ENCODE measurements at places on chromosomes 7 and 10.

DNA sequence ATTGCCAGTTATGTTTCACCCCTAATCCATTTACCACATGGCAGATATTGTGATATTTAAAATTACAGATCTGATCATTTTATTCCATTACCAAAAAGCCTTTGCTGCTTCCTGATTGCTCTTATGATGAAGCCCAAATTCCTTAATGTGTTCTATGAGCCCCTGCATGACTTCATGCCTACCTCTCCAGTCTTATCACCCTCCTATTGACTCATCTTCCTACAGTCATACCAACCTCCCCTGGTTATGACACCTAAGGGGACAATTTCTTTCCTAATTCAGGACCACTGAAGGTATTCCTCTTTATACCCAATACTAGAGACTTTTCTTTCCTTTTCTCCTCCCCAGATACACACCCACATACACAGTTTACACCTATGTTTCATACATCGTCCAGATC, 36.0 kb downstream of the TES start:
- no peak for DNase-seq

DNA sequence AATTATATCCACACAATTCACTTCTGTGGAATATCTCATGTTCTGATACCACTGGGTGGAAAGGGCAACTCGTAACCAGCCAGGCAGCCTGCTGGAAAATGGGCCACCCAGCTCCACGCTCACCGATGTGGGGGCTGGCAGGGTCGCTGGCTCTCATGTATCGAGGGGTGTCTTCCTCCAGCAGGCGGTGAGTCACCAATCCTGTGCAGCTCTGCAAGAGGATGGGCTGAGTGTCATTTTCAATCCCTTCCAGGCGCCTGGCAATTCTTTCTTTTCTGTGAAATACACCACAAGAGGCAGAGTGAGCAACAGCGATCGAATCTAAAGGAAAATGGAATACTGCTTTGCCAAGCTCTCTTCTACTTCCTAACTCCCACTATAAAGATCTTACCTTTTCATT, 80.1 kb downstream of the SVIL start:
- no peak for DNase-seq

GRCh38 chr7:29434380-29434768, 129.3 kb upstream of the PRR15 start:
- no peak for DNase-seq

- DNase-seq, result no peak
These were observed 46.6 kb downstream of the MACC1 start for GRCh38 chr7:20170633-20171032.

DNA sequence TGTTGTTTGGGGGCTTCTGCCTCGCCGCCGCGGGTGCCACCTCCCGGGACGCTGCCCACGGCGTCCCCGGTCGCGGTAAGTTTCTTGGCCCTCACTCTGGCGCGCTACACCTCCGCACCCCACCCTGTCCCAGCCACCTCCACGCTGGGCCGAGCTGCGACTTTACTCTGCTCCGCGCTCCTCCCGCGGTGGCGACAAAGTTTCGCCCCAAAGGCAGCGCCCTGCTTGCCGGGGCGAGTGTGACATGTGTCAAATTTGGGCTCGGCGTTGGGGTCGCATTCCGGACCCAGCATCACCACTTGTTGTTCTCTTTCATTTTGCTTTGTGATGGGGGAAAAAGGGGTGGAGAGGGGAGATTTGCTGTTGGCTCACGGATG, 167.7 kb upstream of the PPP1R3A start:
- DNase-seq, result no peak
